Cardiac septum (tissue), 1 donor: ENCODE measurements at places on chromosomes 7 and 10. TPM values are rescaled to one million over a fixed set of nuclear protein-coding genes. Genes with fewer than 3 reads are reported as not detected.

The ADRB1 gene
- total RNA-seq = 26.4 TPM

The SMO gene
- 4.7 TPM for total RNA-seq

The EIF5AL1 gene
- 0.08 TPM for total RNA-seq

The VIPR2 gene
- total RNA-seq = 23.2 TPM

The NUPR2 gene
- not detected for total RNA-seq

The GALNT17 gene
- 60.6 TPM for total RNA-seq

The ASB10 gene
- 17.3 TPM for total RNA-seq

DNA sequence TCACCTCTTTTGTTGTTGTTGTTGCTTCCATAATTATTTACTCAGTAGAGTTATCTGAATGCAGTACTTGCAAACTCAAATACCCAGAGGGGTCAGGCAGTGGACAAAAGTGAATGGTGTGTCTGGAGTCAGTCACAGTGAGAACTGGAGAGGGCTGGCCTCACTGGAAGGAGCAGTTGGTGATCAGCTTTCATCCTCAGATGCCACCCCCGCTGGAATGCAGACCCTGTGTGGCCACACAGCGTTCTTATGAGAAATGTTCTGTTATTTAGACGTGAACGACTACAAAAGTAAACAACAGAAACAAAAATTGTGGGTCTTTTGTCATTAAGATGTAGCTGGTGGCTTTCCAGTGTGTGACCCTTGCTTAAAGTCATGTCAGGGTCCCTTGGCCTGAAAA lies 29.6 kb upstream of the VPS41 start:
- DNase-seq = no peak

DNA sequence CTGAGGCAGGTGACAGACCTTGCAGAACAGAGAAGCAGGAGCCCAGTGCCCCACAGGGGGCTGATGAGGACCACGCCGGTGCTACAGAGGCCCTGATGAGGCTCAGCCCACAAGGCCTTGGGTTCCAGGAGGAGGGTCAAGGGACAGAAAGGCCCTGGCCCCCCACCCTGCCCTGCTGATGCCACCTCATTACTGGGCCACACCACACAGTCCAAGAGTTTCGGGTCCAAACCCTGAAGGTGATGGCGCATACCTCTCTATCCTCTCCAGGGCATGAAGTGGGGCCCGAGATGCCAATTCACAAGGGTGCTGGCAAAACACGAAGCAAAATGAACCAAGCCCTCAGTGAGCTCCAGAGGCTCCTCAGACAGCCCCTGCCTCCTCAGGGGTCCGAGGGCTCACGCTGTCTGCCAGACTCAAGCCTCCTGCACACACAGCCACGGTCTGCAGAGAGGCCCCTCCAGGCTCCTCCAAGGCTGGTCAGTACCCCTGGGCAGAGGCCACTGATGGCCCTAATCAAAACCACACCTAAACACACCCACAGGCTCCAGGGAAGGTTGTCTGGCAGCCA lies 32.3 kb downstream of the RASGEF1A start:
- DNase-seq = peak; percentile 36

GRCh38 chr10:6593241-6593671 lies 13.2 kb upstream of the PRKCQ start:
- no peak for DNase-seq

GRCh38 chr7:302054-302992 lies 12.4 kb downstream of the FOXL3 start:
- DNase-seq = peak; percentile 59

GRCh38 chr7:135389971-135390370 lies 119.9 kb downstream of the CNOT4 start:
- DNase-seq = no peak

- DNase-seq = no peak
Observed at GRCh38 chr7:157153260-157153659, 14.5 kb downstream of the UBE3C start.

GRCh38 chr10:27197980-27198620 lies 42.5 kb downstream of the ACBD5 start:
- DNase-seq = no peak

- DNase-seq = no peak
Observed at GRCh38 chr7:128869138-128869943, 6.7 kb downstream of the ATP6V1F start.

- no peak for DNase-seq
Observed at GRCh38 chr7:118918556-118918955, 694.1 kb downstream of the ANKRD7 start.

GRCh38 chr7:30348083-30348560 lies 63.7 kb downstream of the ZNRF2 start:
- DNase-seq = no peak

DNA sequence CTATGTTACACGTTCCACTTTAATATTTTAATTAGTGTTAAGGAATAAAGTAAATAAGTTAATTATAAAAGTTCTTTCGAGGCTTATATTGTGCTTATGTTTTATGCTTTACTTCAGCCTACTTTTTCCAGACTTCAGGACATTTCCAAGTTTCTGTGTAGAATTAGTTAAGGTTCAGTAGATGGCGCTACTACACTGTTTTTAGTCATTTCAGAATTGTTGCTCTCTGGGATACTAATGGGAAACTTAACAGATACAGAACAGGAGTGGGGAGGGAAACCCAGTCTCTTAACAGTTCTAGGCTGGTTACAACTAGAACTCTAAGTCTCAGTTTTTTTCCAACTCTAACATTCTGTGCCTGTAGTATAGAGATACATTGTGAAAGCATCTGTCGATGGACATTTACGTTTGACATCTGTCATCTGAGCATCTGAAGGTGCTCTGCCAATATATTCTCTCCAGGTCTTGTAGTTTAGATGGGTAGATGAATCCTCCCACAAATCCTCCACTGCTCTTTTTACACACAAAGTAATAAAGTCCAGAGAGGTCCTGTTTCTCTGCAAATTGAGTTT lies 56.8 kb upstream of the FAM171A1 start:
- no peak for DNase-seq

- no peak for DNase-seq
Observed at GRCh38 chr7:149853157-149853556, 15.0 kb downstream of the ZNF862 start.
